Activated CD4-positive, alpha-beta memory T cell treated with anti-CD3 and anti-CD28 coated beads, Interleukin-2, amount 10 ng/mL, durations not matched to agents 7 days and 5 days (primary cell): ENCODE measurements at places on chromosomes 3 and 15. TPM values are rescaled to one million over a fixed set of nuclear protein-coding genes. Genes with fewer than 3 reads are reported as not detected.

DNA sequence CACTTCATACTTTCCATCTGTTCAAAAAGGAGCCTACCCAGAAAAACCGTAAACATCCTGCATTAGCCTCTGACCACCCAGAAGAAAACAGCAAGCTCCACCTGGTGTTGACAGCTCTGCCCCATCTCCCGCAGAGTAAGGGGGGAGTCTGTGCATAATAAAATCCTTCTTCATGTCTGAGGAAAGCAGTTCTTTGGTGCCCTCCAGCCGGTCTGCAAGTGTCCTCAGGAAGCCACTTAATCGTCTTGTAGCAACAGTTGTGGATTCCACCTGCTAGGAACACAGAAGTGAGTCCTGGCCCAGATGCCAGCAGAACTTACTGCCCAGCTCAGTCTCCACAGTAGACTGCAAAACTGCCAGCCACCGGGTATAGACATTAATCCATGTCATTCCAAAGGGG lies 22.5 kb downstream of the RIOX2 start:
- H3K27me3 ChIP-seq = no peaks in the 10 kb centered on the region
- no peak overlapping the region for H3K4me3 ChIP-seq
- H3K36me3 ChIP-seq = peaks cover 87% of the 10 kb centered on the region

- no peak overlapping the region for H3K4me3 ChIP-seq
- H3K27me3 ChIP-seq = no peaks in the 10 kb centered on the region
- H3K27ac ChIP-seq = no peak overlapping the region
- H3K36me3 ChIP-seq = peaks cover 17% of the 10 kb centered on the region
- H3K4me1 ChIP-seq = peaks cover 4% of the 10 kb centered on the region
- no peak for DNase-seq
Measured at GRCh38 chr15:90706394-90707327, 10.5 kb upstream of the BLM start.

DNA sequence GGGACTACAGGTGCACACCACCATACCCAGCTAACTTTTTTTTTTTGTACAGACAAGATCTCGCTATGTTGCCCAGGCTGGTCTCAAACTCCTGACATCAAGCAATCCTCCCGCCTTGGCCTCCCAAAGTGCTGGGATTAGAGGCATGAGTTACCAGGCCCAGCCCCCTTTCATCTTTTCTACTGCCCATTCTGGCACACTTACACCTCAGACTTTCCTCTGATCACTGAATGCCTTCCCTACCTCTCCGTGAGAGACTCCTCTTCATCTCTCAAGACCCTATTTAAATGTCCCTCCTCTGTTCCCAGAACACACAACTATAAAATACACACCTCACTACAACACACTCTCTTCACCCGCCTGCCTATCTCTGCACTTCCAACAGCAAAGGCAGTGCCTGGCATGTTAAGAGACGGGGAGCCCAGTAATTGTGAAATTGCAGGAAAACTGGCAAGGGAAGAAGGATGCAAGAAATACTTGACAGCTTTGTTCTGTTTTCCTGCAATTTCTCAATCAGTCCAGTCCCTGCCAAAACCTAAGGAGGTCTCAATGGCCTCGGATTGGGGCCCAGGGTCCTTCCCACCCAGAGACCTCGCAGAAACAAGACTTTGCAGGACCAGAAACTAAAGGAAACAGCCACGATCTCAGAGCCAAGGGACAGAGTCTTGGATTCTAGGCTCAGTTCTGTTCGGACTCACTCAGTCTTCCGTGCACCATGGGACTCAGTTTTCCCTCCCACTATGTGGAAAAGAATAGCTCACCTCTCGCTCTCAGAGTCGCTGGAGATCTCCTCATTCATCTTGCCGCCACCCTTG lies 849 bp downstream of the RRP9 start:
- peak overlapping the region; percentile 55 for H3K27ac ChIP-seq
- H3K36me3 ChIP-seq = peaks cover 11% of the 10 kb centered on the region
- peak overlapping the region; percentile 83 for H3K4me3 ChIP-seq
- peaks cover 33% of the 10 kb centered on the region for H3K4me1 ChIP-seq
- no peaks in the 10 kb centered on the region for H3K27me3 ChIP-seq

- DNase-seq = no peak
- H3K27ac ChIP-seq = no peak overlapping the region
- H3K27me3 ChIP-seq = no peaks in the 10 kb centered on the region
- H3K4me1 ChIP-seq = no peaks in the 10 kb centered on the region
Measured at GRCh38 chr3:174397848-174398247, 461.3 kb upstream of the NAALADL2 start.

GRCh38 chr3:16720367-16720940 lies 115.2 kb upstream of the DAZL start:
- no peak for DNase-seq
- H3K27me3 ChIP-seq = no peaks in the 10 kb centered on the region
- no peaks in the 10 kb centered on the region for H3K4me1 ChIP-seq
- H3K4me3 ChIP-seq = no peak overlapping the region
- no peaks in the 10 kb centered on the region for H3K36me3 ChIP-seq

- no peak for DNase-seq
- H3K27ac ChIP-seq = no peak overlapping the region
- no peaks in the 10 kb centered on the region for H3K27me3 ChIP-seq
- H3K36me3 ChIP-seq = no peaks in the 10 kb centered on the region
Measured at GRCh38 chr3:8421267-8421666, 80.4 kb upstream of the LMCD1 start.

DNA sequence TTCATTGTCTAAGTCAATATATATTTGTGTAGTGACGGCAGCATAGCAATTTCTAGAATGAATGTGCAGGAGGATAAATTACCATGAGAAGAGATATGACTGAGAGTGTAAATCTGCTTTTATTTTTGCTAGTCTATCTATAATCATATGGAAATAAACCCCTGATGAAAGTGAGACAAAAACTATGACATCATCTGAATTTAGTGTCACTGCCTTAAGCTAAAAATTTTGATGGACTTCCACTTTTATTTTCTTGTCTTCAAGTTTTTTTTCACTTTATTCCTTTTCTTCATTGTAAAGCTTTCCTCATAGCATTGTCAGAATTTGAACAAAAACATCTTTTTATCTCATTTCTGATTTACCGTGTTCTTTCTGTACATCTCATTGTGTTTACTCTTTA lies 242.0 kb downstream of the CHST2 start:
- peaks cover 17% of the 10 kb centered on the region for H3K4me1 ChIP-seq
- H3K27ac ChIP-seq = no peak overlapping the region
- no peaks in the 10 kb centered on the region for H3K27me3 ChIP-seq
- peaks cover 4% of the 10 kb centered on the region for H3K36me3 ChIP-seq
- H3K4me3 ChIP-seq = no peak overlapping the region

DNA sequence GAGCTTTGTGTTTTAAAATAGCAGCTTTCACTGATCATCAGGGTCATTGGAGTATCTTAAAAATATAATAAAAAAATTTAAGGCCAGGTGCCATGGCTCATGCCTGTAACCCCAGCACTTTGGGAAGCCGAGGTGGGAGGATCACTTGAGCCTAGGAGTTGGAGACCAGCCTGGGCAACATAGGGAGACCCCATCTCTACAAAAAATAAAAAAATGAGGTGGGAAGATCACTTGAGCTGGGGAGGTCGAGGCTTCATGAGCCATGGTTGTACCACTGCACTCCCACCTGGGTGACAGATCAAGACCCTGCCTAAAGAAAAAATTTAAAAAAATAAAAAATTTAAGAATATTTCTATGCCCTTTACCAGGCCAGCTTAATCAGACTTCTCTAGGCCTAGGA lies 1.5 kb downstream of the HMCES start:
- H3K4me3 ChIP-seq = no peak overlapping the region
- DNase-seq = no peak
- H3K36me3 ChIP-seq = peaks cover 51% of the 10 kb centered on the region
- H3K4me1 ChIP-seq = peaks cover 52% of the 10 kb centered on the region
- no peaks in the 10 kb centered on the region for H3K27me3 ChIP-seq

MYD88 gene
- total RNA-seq = 87.9 TPM

FRMD5 gene
- total RNA-seq = not detected

SPINK8 gene
- total RNA-seq = not detected

TRIM42 gene
- total RNA-seq = not detected

PDIA3 gene
- 290 TPM for total RNA-seq

PRTG gene
- total RNA-seq = not detected

FSTL1 gene
- total RNA-seq = 0.35 TPM
